ENCODE measurements at places on chromosomes 5 and 9. TPM values are rescaled to one million over a fixed set of nuclear protein-coding genes. Genes with fewer than 3 reads are reported as not detected.

FBLL1 gene
- 0.34 TPM for total RNA-seq

PRR16 gene
- 23.9 TPM for total RNA-seq

EQTN gene
- total RNA-seq = not detected

ADAMTS19 gene
- total RNA-seq = under 0.01 TPM

NR6A1 gene
- total RNA-seq = 0.15 TPM
